ENCODE measurements at places on chromosomes 11 and 22.

DNA sequence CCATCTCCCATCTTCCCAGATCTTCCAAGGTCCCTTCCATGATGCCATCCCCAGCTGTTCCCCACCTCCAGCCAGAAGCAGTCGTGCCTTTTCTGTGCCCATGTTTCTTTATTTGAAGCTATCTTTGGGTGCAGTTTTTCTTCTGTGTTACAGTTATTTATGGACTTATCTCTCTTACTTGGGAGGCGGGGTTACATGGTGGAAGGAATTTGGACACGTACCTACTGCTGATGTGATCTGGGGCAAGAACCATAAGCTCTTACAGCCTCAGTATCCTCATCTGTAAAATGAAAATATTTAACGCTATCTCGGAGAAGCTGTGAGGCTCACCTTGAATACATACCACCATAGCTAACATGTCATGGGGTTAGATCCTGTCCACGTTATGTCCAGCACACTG is 98.9 kb downstream of the ZBTB16 start:
- DNase-seq, result no peak

- no peak for DNase-seq
Measured at GRCh38 chr22:49444781-49445180, 382.9 kb downstream of the BRD1 start.

DNA sequence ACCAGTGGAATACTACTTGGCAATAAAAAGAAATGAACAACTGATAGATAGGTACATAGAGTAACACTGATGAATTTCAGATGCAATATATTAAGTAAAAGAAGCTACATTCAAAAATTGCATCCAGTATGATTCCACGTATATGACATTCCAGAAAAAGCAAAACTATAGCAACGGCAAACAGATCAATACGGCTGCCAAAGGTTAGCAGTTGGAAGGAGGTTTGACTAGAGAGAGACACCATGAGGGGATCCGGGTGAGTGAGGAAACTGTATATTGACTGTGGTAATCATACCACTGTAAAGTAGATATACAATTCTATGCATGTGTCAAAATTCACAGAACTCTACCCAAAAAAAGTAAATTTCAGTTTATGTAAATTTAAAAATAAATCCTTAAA is 28.7 kb downstream of the CADM1 start:
- DNase-seq, result no peak

GRCh38 chr11:30852091-30852490 is 265.9 kb upstream of the MPPED2 start:
- no peak for DNase-seq

DNA sequence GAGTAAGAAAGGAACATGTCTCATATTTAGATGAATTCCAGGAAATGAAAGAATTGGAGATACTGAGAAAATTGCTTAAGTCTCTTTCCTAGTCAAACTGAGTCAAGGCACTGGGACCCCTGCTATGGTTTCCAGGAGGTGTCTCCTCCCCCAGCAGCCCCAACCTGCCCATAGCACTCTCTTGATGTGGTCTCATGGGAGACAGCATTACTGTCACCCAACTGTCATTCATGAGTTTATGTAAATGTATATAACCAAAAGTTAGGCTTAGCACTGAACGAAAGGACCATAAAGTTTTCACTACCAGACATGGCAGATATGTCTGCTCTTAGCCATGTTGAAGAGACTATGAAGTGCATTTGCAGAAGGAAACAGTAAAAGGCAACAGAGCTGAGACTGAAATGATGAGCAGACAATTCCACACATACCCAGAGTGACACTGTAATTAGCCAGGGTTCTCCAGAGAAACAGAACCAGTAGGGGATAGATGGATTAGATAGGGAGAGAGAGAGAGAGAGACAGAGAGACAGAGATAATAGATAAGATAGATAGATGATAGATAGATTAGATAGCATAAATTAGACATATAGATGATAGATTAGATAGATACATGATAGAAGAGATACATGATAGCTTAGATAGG is 328.1 kb downstream of the BRD1 start:
- DNase-seq, result no peak

DNA sequence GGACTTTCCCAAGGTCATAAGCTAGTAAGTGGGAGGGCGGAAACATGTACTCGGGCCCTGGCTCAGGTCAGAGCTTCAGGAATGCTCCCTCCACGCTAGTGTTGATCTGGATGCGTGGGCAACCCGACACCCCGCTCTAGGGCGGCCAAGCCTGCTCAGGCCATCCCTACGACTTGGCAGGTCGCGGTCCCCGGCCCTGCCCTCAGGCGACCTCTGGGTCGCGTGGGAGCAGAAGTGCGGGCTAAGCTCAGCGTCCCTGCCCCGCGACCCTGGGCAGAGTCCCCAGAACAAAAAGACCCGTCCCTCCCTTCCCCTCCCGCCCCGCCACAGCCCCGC is 781 bp upstream of the TEF start:
- DNase-seq, result no peak

GRCh38 chr11:121110871-121111724 is 10.1 kb downstream of the TECTA start:
- no peak for DNase-seq

- DNase-seq, result no peak
Measured at GRCh38 chr11:61732705-61733104, 19.7 kb upstream of the MYRF start.

DNA sequence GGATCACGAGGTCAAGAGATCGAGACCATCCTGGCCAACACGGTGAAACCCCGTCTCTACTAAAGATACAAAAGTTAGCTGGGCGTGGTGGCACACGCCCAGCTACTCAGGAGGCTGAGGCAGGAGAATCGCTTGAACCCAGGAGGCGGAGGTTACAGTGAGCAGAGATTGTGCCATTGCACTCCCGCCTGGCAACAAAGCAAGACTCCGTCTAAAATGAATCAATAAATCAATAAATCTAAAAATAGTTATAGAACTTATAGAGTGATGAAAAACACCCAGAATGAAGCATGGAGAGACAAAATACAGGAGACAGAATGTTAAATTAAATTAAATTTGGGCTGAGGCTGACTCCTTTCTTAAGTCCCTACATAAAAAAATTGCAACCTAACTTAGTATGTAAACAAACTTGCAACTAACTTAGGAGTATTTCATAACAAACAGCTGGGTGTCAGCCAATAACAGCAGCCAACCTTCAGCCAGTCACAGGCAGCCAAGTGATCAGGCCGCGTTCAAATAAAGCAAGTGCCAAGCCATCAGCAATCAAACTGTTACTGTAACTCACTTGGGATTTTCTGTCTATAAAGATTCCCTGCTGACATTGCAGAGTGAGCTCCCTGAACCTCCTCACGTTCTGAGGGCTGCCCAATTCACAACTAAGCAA is 7.3 kb upstream of the TP53AIP1 start:
- no peak for DNase-seq

- DNase-seq, result no peak
Measured at GRCh38 chr22:49192857-49193250, 634.8 kb downstream of the BRD1 start.

DNA sequence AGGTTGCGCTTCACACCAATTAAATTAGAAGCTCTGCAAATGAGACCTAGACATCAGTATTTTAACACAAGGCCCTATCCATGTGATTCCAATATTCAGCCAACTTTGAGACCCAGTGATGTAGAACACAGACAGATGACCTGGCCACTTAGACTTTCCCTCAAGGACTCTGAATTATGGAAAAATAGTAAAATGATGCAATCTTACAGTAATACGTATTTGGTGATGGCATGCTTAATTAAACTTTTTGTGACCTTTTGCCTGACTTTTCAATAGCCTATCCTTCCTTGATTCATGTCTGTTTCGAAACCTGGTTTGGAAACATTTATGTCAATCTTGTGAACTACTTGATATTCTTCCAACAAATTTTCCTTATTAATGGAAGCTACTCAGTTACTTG is 521.2 kb downstream of the KCNA4 start:
- DNase-seq, result no peak

DNA sequence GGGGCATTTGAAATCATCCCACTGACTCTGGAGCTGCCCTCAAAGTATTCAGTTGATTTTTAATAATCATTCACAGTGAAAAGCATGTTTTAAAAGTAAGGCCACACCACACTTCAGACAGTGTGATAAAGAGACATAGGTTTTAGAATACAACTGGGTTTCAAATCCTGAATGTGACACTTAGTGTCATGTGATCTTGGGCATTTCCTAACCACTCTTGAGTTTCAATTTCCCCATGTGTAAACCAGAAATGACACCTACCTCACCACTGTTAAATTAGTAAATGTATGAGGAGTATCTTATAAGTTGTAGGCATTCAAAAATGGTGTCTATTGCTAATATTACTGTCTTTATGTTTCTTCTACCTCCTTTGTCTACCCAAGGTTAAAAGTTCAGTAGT is 5.4 kb downstream of the TMEM123 start:
- no peak for DNase-seq

- no peak for DNase-seq
Measured at GRCh38 chr22:22687638-22688500, 43.5 kb downstream of the GGTLC2 start.

GRCh38 chr11:74033046-74033445 is 24.2 kb upstream of the UCP3 start:
- no peak for DNase-seq

GRCh38 chr11:82105331-82105998 is 628.2 kb downstream of the FAM181B start:
- no peak for DNase-seq

GRCh38 chr11:9956483-9956882 is 292.6 kb downstream of the SWAP70 start:
- DNase-seq, result no peak

- no peak for DNase-seq
Measured at GRCh38 chr11:27187848-27188621, 147.4 kb downstream of the BBOX1 start.

DNA sequence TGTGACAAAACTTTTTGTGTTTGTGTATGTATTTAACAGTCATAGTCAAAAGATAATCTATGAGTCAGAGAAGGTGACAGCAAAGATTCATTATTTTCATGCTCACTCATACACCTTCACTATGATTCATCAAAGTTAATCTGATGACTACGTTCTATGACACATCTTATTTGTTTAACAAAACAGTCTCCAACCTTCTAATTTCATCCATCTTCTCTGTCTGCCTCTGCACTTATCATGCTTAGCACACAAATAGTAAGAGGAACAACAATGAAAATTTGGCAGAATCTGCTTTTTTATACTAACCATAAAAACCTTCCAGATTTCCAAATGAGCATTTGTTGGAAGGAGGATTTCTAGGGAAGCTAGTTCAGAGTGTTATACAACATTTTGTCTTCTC is 568.9 kb downstream of the LUZP2 start:
- DNase-seq, result no peak

- DNase-seq, result no peak
Measured at GRCh38 chr11:70155386-70155785, 47.7 kb upstream of the FADD start.

- no peak for DNase-seq
Measured at GRCh38 chr11:11735586-11735985, 106.2 kb upstream of the USP47 start.

GRCh38 chr11:129896062-129896461 is 684 bp upstream of the NFRKB start:
- DNase-seq, result no peak

DNA sequence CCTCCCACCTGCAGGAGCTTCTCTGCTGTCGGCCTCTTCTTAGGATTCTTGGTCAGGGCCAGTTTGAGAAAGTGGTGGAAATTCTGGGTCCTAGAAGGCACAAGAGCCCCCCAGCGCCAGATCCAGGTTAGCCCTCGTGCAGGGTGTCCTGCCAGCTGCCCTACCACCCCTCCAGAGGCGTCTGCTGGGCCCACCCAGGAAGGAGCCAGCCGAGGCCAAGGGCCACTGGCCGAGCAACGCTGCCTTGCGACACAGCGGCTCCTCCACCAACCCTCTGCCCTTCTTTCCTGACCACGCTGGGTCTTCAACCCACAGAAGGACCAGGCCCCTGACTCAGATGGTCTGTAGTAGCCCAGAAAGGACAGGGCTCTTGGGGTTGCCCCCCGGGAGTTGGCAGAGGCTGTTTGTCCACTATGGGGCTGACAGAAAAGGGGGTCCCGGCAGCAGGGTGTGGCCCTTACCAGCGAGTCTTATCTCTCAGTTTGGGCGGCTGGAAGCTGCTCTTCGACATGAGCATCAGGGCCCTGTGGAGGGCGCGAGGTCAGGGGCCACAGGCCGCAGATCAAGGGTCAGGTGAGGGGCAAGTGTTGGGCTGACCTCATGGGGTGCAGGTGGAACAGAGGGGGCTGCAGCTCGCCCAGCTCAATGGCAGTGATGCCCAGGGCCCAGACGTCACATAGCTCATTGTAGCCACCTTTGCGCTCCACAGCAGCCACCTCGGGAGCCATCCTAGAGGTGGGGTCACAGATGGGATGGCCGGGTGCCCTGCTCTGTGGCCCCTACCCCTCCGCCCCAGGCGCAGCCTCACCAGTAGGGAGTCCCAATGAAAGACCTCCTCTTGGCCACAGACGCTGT is 2.5 kb downstream of the MAP4K2 start:
- no peak for DNase-seq

GRCh38 chr11:32310214-32310601 is 125.1 kb downstream of the WT1 start:
- DNase-seq, result no peak

DNA sequence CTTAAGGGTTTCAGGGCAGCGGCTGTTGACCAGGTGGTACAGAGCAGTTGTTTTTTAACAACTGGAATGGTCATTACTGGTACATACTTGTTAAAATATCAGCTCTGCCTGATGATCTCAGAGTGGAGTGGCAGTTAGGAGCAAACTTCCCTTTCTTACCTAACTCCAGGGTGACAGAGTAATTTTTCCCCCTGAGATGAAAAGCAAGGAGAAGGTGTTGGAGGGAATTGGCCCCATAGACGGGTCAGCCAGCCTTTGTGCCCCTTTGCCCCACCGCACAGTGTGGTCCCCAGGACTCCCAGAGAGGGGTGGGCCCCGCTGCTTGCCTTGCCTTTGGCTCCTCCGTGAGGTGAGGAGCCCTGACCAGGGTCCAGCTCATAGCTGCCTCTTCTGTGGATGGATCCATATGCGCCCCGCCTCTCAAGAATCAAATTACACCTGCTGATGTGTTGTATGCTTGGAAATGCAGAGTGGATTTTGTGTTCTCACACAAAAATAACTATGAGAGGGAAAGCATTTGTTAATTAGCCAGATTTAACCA is 27.0 kb upstream of the SORL1-AS1 start:
- DNase-seq, result no peak

DNA sequence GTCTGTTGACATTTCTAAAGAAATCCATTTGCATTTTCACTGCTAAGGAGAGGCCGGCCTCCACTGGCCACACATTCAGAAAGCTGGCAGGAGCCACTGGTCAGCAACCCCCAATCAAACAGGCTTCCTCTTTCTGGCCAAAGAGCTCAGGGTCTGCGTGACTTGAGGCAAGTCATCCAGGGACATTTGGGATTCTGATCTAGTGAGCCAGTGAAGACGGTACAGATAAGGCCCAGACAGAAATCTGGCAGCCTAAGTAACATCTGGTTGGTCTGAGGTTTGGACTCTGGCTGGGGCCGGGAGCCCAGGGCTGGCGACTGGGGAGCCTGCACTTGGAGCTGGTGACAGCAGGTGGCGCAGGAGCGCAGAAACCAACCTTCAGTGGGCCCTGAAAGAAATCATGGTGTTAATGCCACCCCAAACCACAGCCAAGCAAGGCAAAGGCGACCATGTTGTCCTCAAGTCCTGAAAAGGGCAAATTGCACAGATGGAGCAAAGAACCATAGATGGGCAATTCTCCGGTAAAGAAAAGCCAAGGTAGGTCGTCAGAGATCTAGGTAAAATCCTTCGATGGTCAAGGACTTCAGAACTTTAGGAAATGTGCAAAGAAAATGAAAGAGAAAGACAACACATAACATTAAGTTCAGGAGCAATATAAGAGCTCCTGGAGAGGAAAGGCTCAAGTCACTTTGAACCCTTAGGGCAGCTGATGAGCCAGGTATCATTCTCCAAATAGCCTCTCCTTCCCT is 99.4 kb upstream of the BLID start:
- DNase-seq, result no peak

- no peak for DNase-seq
Measured at GRCh38 chr11:83948200-83948599, 662.0 kb upstream of the CCDC90B start.
